ENCODE measurements at places on chromosomes 3 and 15.

DNA sequence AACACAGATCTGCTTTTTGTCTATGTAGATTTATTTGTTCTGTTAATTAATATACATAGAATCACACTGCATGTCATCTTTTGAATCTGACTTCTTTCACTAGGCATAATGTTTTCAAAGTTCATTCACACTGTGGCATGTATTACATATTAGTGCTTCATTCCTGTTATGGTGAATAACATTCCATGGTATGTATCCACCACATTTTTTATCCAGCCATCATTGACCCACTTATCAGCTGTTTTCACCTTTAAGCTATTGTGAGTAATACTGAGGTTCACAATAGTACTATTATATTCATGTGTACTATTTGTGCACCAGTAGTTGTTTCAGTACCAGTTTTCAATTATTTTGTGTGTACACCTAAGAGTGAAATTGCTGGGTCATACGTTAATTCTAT lies 230.6 kb upstream of the CNTN3 start:
- no peak for DNase-seq

GRCh38 chr3:14246414-14246813 lies 67.8 kb downstream of the LSM3 start:
- no peak for DNase-seq

- DNase-seq: peak; percentile 87
These were observed 519.1 kb downstream of the FOXP1 start for GRCh38 chr3:71064291-71064955.

DNA sequence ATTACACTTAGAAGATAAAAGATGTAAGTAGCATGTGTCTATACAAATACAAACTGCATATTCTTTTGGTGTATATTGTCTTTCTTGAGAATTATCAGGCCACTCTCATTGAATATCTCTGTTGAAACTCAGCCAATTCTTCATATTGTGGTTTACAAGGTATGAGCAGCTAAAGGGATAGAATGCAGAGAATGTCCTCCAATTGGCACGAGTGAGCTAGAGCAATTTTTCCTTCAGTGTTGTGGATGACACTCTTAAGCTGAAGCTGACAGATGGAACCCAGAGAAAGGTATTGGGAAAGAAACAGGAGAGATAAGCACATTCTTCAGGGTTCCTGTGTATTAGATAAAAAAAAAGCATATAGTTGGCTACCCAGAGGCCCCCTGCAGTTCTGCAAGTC lies 453.1 kb downstream of the EPHA3 start:
- no peak for DNase-seq

DNA sequence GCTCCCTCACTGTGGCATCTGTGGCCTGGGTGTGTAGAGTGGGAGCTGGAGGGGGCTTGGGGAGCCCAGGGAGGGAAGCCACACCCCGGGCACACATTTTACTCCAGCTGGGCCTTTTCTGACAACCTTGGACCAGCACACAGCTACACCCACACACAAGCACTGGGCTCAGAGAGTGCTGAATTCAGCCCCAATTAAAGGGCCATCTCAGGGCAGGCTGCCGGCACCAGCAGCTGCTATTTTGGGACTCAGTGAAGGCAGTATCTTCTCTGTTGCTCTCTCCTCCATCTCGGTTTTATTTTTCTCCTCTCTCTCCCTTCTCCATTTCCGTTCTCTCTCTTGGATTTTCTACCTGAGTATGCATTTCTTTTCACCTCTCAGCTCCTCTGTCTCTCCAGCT lies 19.1 kb upstream of the TBC1D21 start:
- DNase-seq: no peak

DNA sequence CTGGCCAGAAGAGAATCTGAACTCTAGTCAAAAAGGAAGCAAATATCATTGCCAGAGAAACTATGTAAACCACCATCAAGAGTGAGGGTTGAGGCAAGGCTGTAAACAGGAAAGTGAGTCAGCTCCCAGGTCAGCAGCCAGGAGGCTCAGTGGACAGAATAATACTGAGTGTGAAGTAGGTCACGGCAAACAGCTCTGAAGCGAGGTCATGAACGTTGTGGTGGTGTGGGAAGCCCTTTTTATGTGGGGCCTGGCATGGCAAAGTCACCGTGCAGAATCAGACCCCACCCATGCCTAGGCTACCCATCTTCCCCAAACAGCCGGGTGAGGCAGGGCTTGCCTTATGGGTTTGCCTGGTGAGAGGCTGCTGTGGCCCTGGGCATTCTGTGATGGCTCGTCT lies 43.9 kb downstream of the THBS1 start:
- no peak for DNase-seq

- peak; percentile 89 for DNase-seq
These were observed 8.0 kb upstream of the FAM107A start for GRCh38 chr3:58585005-58585786.

- DNase-seq: no peak
These were observed 27.3 kb downstream of the KLHDC8B start for GRCh38 chr3:49198611-49199230.

GRCh38 chr15:87777054-87777561 lies 479.4 kb downstream of the NTRK3 start:
- no peak for DNase-seq

DNA sequence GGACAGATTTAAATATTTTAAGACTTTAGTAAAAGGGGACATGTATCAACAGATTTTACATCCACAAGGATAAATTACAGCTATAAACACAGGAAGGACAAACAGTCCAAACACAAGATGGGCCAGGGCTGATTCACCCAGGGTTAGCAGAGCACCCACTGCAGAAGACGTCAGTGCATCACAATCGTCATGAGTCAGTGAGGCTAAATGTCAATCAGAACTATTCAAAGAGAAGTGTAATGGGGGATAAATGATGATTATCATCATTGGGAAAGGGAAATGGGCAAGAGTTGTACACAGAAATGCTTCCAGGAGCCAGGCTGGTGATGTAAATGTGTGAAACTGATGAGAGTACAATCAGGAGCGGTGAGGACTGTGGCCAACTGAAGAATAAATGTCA lies 226.8 kb downstream of the PLCL2 start:
- no peak for DNase-seq

GRCh38 chr15:25643120-25643519 lies 204.3 kb upstream of the UBE3A start:
- DNase-seq: peak; percentile 16

- no peak for DNase-seq
These were observed 261.0 kb downstream of the MFSD1 start for GRCh38 chr3:159062734-159063410.

DNA sequence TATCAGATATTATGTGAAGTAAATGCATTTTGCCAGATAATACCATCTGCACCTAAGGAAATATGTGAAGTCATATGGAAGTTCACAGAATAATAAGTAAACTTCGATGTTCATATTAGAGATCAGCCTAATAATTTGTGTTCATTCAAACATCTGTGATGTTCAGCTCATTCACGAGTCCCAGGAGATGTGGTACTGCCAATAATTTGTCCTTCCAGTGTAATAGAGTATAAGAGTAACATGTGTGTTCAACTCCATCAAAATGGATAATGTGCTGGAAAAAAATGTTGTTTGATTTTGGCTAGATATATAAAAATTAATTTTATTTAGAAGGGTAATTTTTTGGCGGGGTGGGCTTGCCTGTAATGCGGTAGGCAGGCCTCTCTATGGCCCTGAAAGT lies 75.4 kb upstream of the ARL6 start:
- no peak for DNase-seq

- no peak for DNase-seq
These were observed 159.5 kb downstream of the OR4M2 start for GRCh38 chr15:22239806-22240180.

DNA sequence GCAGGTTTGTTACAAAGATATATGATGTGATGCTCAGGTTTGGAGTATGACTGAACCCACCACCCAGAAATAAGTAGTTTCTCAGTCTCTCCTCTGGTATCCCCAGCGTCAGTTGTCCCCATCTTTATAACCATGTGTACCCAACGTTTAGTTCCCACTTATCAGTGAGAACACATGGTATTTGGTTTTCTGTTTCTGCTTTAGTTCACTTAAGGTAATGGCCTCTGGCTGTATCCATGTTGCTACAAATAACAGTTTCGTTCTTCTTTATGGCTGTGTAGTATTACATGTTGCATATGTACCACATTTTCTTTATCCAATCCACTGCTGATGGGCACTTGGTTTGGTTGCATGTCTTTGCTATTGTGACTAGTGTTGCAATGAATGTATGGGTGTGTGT lies 132.3 kb downstream of the LMLN start:
- no peak for DNase-seq

GRCh38 chr3:132880986-132881385 lies 157.2 kb upstream of the TMEM108 start:
- no peak for DNase-seq

- DNase-seq: no peak
These were observed 12.9 kb upstream of the TMC3 start for GRCh38 chr15:81386947-81387346.

DNA sequence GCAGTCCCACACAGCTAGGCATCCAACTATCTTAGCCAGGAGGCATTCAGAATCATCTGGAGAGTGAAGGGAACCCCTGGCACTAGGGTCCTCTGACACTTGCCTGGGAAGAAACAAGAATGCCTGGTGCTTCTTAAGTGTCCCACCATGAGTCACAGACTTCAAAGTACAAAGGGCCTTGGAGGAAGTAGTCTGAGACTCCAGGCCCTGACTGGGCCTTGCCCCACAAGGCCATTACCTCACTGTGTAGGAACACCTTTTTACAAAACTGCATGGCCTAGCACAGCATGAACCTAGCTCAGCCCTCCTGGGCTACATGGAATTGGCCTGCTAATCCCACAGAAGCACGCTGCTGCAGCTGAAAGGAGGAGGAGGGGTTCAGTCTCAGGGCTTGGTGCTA lies 104.5 kb upstream of the SLCO2A1 start:
- DNase-seq: no peak

DNA sequence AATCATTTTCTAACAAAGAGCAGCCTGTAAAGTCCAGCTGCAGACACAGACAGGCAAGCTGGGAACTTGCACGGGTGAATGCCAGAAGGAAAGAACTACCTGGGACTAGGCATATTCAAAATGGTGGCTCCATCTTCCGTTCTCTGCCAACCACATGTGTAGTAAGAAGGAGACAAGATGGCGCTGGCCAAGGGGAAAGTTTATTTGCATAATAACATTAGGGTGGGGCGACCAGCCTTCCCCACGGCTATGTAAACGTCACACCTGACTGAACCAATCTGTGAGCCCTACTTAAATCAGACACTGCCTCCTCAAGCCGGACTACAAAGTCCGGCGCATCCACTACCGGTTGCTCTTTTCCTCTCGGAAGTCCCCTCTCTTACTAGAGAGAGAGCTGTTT lies 130.8 kb downstream of the SNRK start:
- DNase-seq: no peak

DNA sequence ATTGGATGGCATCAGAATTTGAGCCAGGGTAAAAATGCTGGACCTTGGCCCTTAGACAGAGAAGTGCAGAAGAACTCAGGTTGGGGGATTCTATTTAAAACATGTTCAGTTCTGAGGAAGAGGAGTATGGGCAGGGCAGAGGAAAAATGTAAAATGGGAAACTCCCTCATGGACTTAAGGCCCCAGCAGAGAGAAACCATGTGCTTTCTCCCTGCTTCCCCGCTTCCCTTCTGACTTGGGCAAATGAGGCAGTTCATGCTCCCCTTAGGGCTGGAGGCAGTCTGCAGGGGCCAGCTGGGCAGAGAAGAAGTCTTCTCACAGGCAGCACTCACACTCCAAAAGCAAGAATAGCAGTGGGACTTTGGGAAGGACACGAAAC lies 9.9 kb upstream of the NUDT16 start:
- no peak for DNase-seq

GRCh38 chr3:99625237-99625622 lies 13.2 kb upstream of the COL8A1 start:
- DNase-seq: no peak

GRCh38 chr3:159600291-159600690 lies 388.3 kb upstream of the IL12A start:
- DNase-seq: no peak

- no peak for DNase-seq
These were observed 1.5 kb upstream of the SLC35G2 start for GRCh38 chr3:136817448-136817847.

GRCh38 chr15:68789534-68790241 lies 31.0 kb downstream of the ANP32A start:
- no peak for DNase-seq

DNA sequence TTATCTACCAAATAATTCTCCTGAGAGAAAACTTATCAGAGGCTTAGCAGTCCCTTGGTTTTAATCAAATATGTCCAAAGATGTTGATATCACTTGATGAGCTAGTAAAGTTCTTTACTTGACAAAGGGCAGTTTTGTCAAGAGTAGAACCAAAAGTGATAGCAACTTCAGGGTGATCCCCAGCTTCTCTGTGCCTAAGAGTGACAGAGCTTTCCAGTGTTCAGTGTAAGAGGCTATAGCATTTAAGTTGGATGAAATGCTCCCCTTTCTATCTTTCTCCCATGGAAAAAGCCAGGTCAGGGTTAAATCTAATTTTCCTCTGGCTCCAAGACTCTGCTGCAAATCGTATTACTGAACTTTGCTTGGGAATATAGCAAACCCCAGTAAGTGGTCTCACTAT lies 120.8 kb downstream of the UNC13C start:
- no peak for DNase-seq

DNA sequence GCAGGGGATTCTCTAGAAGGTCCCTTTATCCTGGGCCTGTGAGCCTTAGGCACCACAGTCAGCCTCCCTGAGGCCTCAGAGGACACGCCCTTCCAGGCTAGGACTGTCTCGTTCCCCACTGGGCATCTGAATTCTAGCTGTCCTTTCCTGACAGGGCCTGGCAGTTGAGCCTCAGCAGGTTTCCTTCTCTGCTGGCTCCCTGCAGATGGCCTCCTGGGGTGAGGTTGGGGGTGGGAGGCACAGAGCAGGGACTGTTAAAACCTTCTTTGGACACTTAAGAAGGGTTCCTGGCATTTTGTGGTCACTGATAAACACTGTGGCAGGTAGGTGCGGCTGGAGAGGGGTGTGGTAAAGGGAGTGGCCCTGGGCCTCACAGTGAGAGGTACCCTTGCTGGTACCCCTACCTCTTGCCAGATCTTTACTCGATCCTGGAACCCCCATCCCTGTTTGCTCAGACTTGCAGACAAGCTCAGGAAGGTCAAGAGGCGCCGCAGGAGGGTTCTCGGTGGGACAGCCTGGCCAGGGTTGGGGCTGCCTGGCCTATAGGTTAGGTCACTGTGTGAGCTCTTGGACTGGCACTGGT lies 8.5 kb downstream of the CLK3 start:
- DNase-seq: no peak

DNA sequence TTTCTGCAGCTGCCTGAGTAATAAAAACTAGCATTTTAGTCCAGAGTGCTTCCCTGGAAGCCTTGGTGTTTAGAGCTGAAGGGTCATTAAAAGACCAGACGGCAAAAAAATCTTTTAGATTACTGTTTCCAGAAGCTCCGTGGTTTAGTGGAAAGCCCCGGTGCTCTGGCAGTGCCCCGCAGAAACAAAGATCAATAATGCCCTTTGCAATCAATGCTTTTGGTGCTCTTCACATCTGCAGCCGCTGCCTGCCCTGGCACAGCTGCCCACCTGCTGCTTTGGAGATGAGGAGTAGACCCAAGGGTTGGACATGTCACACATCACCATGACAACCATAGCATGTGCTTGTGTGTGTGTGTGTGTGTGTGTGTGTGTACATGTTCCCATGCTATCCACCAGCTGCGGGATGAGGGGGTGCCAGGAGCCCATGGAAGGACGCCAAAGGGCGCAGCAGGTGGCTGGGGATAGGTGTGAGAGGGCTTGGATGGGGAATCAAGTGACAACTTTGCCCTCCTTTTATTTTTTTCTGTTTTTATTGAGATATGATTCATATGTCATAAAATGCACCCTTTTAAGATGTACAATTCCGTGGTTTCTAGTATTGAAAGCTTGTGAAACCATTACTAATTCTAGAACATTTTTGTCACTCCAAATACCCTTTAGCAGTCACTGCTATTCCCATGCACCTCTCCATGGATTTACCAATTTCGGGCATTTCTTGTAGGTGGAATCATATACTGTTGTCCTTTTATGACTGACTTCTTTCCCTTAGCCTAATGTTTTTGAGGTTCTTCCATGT lies 75.7 kb upstream of the KLHL25 start:
- DNase-seq: no peak

Data from coronary artery (tissue), 2 donors.